ENCODE measurements at places on chromosomes 7 and 10. TPM values are rescaled to one million over a fixed set of nuclear protein-coding genes. Genes with fewer than 3 reads are reported as not detected.

The BMPR1A gene
- total RNA-seq, result 23.6 TPM

- no peak within 1 kb of the TSS for H3K27ac ChIP-seq
- H3K27me3 ChIP-seq, result peaks cover 55% of the 10 kb centered on the region
- no peaks in the 10 kb centered on the region for H3K36me3 ChIP-seq
- H3K4me1 ChIP-seq, result peaks cover 22% of the 10 kb centered on the region
Measured at GRCh38 chr7:23470330-23471105, at the start of gene IGF2BP3. IGF2BP3 (minus strand) TSS chr7:23470491; CDS start chr7:23470110, 381 bp downstream.

- no peaks in the 10 kb centered on the region for H3K4me1 ChIP-seq
- H3K4me3 ChIP-seq, result no peak overlapping the region
- DNase-seq, result no peak
- H3K27me3 ChIP-seq, result no peaks in the 10 kb centered on the region
- H3K36me3 ChIP-seq, result no peaks in the 10 kb centered on the region
Measured at GRCh38 chr7:71386152-71386785, 254.3 kb downstream of the GALNT17 start.

DNA sequence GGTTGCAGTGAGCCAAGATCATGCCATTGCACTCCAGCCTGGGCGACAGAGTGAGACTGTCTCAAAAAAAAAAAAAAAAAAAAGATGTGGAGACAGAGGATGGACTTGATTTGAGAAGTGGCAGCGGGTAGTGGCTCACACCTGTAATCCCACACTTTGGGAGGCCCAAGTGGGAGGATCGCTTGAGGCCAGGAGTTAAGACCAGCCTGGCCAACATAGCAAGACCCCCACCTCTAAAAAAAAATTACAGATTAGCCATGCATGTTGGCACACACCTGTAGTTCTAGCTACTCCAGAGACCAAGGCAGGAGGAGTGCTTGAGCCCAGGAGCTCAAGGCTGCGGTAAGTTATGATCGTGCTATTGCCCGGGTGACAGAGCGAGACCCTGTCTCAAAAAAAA lies 24.3 kb upstream of the ASCC1 start:
- H3K4me3 ChIP-seq, result no peak overlapping the region
- DNase-seq, result no peak
- no peaks in the 10 kb centered on the region for H3K27me3 ChIP-seq
- H3K4me1 ChIP-seq, result peaks cover 53% of the 10 kb centered on the region
- no peaks in the 10 kb centered on the region for H3K36me3 ChIP-seq

DNA sequence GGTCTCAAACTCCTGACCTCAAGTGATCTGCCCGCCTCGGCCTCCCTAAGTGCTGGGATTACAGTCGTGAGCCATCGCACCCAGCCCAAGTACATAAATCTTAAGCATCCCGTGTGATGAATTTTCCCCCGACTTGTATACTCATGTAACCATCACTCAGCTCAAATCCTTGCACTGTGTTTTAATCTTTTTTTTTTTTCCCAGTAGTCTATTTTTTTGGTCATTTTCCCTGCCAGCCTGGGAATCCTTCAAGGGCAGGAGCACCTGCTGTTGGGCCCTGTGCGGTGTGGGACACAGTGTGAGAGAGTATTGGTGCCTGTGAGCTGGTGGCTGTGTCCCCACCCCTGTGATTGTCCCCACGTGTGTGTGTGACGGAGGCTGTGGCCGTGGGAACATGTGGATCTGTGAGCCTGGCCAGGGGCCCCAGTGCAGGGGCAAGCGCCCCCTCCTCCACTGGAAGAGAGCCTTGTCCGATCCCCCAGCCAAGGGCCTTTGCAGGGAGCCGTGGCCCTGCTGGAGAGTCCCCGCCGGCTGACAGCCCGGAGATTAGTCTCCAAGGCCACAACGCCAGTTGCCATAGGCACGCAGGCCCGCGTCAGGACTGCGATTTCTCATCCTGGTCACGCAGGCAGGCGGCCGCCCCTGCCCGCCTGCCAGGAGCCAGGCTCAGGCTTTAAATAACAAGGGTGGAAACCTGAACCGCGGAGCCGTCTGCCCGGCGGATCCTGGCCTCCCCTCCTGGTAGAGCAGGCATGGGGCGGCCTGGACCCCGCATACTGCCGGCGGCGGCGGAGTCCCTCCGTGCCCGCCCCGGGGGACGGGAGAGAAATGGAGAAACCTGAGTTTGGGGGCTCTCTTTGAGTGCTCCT lies 26.5 kb downstream of the GTF2IRD1 start:
- peak overlapping the region; percentile 58 for H3K4me3 ChIP-seq
- no peaks in the 10 kb centered on the region for H3K27me3 ChIP-seq
- H3K36me3 ChIP-seq, result no peaks in the 10 kb centered on the region
- H3K27ac ChIP-seq, result peak overlapping the region; percentile 96
- H3K4me1 ChIP-seq, result peaks cover 67% of the 10 kb centered on the region
